ENCODE measurements at places on chromosomes 2 and 18.

DNA sequence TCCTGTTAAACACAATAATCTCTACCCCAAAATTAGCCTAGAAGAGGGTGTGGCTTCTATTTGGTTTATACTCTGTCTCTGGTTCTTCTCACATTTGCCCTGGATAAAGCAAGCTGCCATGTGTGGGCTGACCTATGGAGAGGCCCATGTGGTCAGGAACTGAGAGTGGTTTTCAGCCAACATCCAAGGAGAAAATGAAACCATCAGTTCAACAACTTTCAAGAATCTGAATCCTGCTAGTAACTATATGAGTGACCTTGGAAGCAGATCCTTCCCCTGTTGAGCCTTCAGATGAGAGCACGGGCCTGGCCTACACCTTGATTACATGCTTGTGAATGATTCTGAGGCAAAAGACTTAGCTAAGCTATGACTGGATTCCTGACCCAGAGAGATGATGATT lies 11.5 kb upstream of the TRIB2 start:
- DNase-seq, result no peak

DNA sequence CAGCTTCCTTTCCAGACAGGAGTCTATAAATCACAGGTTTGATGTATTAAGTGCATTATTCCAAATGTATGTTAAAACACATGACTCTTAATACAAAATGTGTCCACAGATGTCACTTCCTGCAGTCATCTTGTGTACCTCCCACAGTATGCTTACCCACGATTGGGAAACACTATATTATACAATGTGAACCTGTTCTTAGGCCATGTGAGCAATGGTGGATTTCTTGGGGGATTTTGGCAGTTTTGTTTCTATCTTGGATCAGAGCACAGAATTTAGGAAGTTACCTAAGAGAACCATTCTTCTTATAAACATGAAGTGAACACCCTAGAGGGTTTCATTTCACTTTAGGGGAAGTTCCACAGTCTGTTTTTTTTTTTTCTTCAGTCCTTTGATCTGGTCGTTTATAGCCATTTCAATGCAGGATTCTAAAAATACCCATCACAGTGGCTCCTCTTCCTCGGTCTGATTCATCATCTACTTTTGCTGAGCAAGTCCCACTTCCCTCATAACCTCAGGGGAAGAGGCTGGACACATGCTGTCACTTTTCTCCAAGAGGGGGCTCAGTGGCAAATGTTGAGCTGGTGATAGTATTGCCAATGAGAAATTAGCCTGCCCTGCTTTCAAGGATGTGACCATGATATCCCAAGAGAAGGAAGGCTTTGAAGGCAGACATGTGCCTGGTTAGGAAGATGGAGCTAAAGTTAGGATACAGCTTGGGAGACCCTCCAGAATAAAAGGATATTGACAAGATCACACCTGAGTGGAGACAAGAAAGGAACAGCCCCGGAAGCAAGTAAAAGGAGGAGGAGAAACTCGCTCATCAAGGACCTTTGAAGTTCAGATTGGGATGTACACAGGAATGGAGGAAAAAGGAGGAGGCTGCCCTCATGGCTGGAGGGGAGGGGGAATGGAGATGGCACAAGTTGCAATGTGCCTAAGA lies 22.6 kb downstream of the PLEK start:
- no peak for DNase-seq

- DNase-seq, result peak; percentile 60
Observed at GRCh38 chr18:58223717-58224424, 179.8 kb downstream of the NEDD4L start.

DNA sequence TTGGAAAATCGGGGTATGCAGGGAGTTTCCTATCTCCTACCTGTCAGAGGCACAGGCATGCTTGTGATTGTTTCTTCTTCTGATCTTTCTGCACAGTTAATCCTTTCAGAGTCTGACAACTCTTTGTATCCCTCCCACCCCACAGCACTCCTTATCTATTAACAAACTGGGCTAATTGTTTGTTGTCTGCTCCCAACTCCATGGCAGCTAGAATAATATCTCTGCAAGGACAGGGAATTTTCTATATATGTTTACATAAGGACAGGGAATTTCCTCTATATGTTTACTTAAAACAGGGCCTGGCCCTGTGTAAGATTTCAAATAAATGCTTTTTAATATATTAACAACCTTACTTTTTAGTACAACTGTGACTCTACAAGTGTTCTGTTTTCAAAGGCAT lies 36.0 kb upstream of the VRK2 start:
- DNase-seq, result no peak

- DNase-seq, result no peak
Observed at GRCh38 chr2:235045336-235045972, 93.6 kb downstream of the SH3BP4 start.

- no peak for DNase-seq
Observed at GRCh38 chr2:138708682-138709241, 71.4 kb downstream of the NXPH2 start.

DNA sequence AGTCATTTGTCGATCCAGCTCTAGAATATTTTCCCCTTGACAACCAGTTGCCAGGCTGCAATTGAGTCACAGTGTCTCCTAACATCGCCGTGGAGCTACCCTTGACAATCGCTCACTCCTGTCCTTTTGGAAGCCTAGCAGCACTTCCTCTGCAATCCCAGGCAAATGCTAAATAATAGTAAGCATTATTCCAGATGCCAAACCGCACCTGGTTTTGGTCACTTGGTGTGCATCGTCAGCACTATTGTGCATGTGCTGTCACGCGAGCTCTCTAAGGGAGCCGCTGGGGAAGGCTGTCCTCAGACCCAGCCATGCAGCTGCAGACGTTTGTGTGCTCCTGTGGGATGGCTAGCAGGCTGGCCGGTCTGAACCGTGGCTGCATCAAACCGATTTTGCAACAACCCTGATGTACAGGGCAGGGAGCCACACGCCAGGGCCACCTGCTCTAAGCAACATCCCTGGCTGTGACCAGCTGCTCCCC lies 549.5 kb upstream of the ID2 start:
- no peak for DNase-seq

DNA sequence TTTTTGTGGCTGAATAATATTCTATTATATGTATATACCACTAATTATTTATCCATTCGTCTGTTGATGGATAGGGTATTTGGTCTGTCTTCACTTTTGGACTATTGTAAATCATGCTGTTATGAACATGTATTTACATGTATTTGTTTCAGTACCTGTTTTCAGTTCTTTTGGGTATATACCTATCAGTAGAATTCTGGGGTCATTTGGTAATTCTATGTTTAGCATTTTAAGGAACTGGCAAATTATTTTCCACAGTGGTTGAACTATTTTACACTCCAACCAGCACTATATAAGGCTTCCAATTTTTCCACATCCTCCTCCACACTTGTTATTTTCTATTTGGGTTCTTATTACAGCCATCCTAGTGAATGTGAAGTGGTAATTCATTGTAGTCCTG lies 12.4 kb upstream of the TANK start:
- DNase-seq, result no peak

DNA sequence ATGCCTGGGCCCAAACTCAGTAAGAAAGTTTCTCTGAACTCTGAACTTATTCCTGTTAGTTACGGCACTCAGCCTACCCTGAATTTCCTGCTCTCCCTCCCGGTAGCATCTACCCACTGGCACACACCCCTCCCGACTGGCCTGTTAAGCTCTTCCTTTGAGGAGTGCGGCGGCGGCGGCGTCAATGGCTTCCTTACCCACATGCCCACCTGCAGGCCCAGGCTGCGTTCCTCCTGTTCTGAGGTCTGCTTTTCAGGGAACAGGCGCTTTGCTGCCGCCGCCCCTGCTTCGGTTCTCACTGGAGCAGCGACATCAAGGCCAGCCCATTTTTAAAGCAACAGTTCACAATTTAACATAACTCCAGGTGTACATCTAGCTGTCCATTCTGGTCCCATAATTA lies 432.4 kb downstream of the DCDC2C start:
- no peak for DNase-seq

DNA sequence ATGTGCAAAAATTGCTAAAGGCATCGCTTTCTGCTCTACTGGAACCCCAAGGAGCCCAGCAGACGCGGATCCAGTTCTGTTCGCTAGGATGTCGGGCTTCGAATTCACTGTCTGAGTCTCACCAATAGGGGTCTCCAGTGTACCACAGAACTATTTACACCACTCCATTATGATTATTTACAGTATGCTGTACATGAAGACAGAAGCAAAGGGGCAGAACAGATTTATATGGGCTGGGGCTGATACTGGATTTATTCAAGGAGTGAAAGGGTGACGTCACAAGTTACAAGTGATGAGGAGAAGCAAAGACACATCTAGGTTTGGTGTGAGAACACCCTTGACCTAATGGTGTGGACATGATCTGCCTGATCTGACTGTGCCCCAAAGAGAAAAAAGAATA lies 185.3 kb upstream of the ATP5MC3 start:
- no peak for DNase-seq

GRCh38 chr18:7737550-7737949 lies 170.4 kb downstream of the PTPRM start:
- no peak for DNase-seq

DNA sequence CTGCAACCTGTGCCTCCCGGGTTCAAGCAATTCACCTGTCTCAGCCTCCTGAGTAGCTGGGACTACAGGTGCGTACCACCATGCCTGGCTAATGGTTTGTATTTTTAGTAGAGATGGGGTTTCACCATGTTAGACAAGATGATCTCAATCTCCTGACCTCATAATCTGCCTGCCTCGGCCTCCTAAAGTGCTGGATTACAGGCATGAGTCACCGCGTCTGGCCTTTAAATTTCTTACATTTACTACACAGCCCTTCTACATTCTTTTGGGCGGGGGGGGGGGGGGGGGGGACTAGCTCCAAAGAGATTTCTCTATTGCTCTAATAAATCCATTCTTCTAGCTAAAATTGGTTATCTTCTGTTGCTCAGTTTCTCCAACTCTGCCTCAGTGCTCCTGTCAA lies 964.9 kb upstream of the ACVR2A start:
- DNase-seq, result no peak

GRCh38 chr2:75340560-75340959 lies 141.2 kb upstream of the TACR1 start:
- no peak for DNase-seq

Data from brain pericyte (primary cell).